Hypothalamus (tissue), 51 donors: ENCODE measurements at places on chromosomes 4 and X.

- no peak for DNase-seq
These were observed 130.1 kb downstream of the CEP135 start for GRCh38 chr4:56078866-56079265.

DNA sequence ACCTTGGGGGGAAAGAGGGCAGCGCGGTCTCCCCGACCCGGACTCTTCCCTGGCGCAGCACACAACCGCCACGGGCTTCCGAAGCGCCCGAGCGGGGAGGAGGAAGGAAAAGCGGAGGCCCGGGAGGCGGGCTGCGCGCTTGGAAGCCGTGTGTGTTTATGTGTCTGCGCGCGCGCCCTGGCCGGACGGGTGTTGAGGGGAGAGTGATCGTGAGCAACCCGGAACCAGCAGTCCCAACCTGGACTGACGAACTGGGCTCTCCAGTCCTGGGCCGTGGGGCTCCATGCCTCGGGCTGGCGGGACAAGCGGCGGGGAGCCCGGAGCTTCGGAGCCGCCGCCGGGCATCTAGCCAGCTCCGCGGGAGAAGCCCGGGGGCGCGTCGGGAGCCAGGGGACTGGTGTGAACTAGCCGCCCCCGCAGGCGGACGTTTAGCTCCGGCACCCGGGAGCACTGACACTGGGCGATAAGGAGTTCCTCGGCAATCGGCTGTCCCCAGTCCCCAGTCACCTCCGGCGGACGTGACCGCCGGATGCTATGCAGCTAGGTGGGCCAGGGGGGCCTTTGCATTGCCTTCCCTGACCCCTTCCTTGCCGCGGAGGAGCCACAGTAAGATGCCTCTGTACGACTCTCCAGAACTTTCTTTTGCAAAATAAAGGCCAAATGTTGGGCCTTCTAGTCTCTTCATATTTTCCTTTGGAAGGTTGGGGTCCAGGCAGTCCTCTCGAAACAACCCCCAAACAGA is 74.8 kb upstream of the BCOR start:
- DNase-seq = no peak

DNA sequence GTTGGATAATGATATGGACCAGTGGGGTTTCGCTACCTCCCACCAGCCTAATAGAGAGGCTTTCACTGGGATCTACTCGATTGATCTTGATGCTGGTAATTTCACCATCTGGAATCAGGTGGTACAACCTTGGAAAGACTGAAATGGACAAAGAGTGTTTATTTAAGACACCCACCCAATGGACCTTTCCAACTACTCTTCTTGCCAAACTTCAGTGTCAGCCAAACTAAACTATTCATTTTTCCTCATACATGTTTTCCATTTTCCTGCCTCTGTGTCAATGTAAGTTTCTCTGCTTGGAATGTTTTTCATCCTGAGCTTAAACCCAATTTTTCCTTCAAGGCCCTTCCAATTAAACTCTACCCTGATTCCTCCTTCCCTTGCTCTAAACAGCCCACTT is 92.6 kb downstream of the LNX1 start:
- DNase-seq = no peak

DNA sequence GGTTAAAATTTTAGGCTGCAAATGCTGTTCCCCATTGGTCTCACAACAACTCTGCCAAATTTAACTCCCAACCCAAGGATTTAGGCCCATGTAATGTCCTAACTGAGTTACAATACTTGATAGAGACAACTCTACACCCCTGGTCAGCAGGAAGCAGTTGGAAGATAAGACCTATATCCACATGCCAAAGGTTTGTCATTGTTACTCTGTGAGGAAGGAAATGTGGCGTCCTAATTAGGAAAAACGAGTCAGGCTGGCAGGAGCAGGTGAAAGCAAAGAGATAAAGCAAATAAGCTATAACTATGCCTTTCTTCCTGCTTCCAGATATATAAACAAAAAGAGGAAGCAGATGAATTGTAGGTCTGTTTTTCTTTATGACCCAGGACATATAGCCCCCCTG is 69.1 kb downstream of the SPIN4 start:
- no peak for DNase-seq

DNA sequence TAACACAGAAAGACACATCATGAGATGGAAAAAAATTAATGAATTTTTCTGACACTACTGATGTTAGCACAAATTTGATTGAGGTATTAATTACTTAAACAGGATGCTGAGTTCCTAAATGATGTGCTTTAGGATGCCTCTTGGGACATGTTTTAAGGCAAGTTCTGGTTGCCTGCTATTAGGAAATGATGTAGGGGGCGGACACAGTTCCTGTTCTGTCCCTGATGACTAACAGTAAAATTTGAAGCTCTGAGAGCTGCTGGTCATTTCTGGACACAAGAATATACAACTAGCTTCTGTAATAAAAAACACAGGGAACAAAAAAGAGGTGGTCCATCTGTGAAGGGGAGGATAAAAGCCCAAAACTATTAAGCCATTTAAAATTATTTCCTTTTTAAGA is 163.2 kb upstream of the ETNPPL start:
- no peak for DNase-seq

GRCh38 chr4:86582410-86582809 is 11.7 kb upstream of the PTPN13 start:
- DNase-seq = no peak

DNA sequence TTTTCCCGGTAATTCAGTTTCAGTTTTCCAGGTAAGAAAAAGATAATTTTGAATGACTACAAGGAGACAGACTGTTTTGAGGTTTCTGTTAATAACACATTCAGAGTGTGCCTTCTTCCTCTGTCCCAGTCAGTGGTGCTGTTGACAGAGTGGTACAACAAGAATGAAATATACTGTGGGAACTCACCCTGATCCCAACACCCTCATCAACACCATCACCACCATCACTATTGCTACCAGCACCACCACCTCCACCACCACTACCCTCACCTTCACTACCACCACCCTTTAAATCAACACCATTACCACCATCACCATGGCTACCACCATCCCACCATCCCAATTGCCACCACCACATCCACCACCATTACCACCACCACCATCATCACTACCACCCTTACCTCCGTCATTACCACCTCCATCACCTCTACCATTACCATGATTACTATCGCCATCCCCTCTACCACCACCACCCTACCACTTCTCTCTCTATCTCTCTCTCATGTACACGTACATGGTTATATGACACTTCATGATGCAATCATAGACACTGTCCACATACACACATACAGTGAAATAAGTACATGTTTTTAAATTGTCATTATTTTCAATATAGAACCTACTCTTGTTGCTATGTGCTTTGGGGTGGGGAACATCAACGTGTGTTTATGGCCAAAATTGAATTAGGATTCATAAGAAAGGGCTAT is 91.5 kb downstream of the MAMLD1 start:
- DNase-seq = no peak

- no peak for DNase-seq
These were observed 2.7 kb downstream of the FAM120C start for GRCh38 chrX:54180403-54180802.

- no peak for DNase-seq
These were observed 5.3 kb downstream of the CRMP1 start for GRCh38 chr4:5887361-5888221.

DNA sequence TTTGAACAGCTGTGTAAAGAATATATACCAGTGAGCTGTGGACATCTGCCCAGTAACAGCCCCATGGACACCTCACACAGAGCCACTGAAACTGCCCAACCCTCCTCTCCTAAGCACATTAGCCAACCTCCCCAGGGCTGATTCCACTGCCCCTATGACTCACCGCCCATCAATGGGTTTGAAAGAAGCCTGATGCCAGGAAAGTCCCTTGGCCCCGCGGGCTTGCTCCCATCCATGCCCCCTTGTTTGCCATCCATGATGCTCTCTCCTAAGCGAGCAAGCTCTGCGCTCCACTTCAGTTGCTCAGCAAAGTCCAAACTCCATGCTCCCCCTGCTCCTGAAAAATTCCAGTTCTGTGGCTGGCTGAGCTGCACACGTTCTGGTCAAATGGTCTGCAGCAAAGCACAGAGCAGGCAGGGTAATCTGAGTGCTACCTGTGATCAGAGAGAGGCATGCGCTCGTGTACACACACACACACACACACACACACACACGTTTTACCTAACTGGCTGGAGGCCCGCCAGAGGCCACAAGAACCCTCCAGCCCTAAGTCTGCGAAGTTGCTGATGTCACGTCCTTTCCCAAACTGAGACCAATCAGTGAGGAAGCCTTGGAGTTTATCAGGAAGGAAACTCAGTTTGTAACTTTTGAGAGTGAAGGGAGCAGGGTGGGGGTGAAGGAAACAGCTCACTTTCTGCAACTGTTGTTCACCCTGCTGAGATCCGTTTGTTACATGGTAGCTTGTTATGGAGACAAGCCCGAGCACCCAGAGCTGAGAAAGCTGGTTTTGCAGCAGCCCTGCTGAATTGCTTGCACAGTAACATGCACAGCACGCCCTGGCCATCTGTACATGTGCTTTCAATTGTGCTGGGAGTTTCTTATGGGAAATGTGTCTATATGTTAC is at the start of gene ASB9:
Gene ASB9 (minus strand): TSS at position 466 of the 904 bp plus-strand sequence. CDS start 209 bp downstream, at position 257.
- DNase-seq = no peak

- no peak for DNase-seq
These were observed 168.7 kb upstream of the GALNTL6 start for GRCh38 chr4:171644430-171645057.

GRCh38 chr4:143183513-143184216 is 1.1 kb upstream of the USP38 start:
- DNase-seq = no peak

DNA sequence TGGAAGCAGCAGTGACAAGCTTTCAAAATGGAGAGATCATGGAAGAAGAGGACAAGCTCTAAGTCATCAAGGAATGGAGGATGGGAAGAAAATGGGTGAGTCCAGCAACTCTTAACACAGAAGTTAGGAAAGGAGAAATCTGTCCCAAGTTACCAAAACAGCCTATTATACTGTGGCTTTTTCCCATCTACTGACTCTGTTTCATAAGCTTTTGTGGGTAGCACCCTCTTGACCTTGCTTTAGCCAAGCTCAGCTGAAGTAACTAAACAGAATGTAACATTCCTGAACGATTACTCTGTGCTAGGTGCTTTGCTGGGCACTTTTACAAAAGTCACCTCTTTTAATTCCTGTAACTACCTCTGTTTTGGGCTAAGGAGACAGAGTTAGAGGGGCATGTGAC is 54.9 kb downstream of the MAP7D2 start:
- no peak for DNase-seq

DNA sequence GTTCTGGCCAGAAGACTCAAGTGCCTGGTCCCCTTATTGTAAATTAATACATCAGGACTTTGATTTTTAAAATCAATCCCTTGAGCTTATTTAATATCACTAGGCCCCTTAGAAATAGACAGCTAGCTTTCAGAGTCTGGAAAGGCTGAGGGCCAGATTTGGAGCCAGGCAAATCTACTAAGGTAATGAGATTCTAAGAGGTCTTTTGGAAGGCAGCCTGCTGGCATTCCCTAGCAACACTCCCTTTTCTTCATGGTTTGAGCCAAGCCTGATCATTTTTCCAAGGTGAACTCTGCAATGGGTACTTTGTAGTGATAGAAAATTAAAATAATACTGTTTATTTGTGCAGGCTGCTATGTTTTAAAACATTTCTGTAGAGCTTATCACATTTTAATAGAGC is 378.5 kb downstream of the FAT4 start:
- no peak for DNase-seq

- DNase-seq = no peak
These were observed 37.7 kb upstream of the OCIAD2 start for GRCh38 chr4:48944252-48944651.

- no peak for DNase-seq
These were observed 58.0 kb downstream of the TAB3 start for GRCh38 chrX:30831082-30831481.

- DNase-seq = no peak
These were observed 8.9 kb upstream of the TRIML1 start for GRCh38 chr4:188130355-188130754.
